ENCODE measurements at places on chromosomes 12 and 14.

GRCh38 chr14:70832561-70833305 is 23.4 kb upstream of the MAP3K9 start:
- DNase-seq, result no peak

GRCh38 chr12:93154096-93154728 is 223.5 kb upstream of the NUDT4 start:
- no peak for DNase-seq

DNA sequence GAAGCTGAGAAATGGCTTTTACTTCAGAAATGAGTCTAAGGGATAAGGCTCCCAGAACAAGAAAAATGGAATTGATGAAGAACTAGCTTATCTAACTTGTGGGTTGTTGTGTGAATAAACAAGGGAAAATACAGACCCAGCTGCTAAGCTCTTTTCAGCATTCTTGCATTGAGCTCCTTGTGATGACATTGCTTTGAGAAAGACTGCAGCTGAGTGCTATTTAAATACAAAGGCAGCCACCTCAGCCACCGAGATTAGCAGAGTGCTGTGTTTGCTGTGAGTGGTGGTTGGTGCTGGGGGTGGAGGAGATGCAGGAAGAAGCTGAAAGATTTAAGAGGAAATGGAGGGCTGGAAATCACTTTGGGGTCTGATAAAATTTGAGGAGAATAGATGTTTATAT is 396.0 kb upstream of the PRICKLE1 start:
- DNase-seq, result no peak

DNA sequence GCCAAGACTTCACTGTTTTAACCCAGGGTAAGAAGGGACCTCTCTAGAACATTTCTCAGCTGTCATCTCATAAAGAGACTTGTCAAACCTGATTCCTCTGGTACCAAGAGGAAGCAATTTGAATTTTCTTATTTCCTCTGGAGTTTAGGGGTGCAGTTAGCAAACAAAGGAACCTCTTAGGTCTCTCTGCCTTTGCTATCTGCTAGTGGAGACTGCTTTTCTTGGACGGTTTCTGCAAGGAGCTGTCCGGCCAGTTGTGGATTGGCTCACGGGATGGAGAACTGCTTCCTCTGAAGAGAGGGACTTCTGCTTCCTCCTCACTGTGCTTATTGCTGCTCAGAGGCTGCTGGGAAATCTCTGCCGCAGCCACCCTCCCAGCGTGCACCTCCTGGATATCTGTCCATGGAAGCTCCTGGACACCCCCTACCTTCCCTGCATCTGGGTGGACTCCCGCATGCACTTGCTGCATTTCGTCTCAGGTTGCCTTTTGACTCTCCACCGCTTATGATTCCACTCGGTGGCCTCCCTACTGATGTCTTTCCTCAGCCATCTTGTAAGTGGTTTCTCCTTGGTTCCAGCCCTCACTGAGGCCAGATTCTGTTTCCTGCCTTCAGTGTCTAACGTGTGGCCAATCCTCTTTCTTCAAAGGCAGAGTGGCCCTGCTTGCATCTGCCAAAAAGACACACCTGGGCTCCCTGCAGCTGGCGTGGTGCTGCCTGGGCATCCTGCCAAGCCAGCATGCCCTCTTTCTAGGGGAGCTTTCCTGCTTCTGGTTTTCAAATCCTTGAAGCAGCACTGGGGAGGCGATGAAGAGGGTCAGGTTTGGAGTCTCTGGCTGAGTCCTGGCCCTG is 187.3 kb downstream of the CHST11 start:
- DNase-seq, result peak; percentile 79

- DNase-seq, result no peak
Observed at GRCh38 chr12:62659453-62660295, 193.0 kb downstream of the MON2 start.

GRCh38 chr12:3380200-3381043 is 110.6 kb upstream of the PRMT8 start:
- no peak for DNase-seq

DNA sequence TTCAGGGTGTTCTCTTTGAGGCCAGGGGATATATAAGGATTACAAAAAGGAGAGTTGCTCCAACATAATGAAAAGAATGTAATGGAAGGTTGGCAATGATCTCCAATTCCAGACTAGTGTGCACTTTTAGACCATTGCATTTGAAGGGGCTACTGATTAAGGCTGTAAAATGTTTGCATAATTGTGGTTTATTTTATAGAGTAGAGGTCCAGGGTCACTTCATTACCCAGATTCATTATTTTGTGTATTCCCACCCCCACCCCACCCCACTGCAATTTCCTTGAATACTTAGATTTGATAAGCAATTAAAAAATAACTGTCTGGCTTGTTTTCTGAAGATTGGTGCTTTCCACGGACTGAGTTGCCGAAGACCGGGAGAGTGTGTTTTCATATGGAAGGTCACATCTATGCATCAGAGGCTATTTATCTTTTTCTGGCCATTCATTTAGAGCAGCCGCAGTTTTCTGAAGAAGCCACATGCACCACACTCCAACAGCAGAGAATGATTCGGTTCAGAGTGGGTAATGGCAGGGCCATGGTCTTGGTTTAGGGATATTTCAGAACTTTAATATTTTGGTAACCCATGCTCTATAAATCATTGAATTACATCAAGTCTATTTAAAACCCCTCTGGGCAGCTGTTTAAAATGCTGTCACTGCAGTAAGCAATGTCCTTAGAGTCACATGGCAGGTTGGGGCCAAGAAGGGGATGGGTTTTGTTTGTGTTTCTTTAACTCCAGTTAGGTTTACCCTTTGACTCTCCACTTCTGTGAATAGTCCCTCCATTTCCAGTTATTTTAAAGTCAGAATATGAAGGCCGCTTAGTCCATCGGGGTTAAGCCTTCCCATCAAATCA is 94.6 kb downstream of the TMEM30B start:
- no peak for DNase-seq

DNA sequence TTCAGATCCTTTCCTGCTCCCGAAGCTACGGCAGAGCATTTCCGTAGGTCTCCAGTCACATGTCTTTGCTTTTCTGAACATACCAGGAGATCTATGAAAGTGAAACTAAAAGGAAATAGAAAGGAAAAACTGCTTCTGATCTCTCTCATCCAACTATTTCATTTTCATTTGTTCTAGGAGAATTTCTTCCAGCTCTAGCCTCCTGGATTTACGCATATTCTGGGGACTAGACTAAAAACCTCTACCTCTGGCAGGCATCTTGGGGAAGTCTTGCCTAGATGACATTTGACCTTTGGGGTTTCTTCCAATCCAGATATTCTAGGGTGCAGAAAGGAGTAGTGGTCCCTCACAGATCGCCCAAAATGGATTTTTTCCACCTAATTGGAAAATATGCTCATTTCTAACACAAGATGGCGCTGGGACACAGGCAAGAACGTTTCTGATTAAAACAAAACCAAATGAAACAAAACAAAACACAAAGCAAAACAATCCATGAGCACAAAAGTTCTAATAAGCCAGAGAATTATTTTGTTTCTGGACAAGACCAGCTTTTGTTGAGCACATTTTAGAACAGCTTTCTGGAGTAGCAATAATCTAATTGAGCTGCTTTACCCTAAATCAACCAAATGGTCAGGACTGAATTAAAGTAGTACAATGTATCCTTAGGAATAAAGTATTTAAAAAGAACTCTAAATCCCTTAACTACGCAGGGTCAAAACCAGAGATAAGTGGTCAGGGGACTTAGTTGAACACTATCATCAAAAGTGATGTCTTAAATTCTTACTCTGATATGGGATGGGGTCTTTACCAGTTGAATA is 12.3 kb upstream of the PARP11 start:
- peak; percentile 61 for DNase-seq

DNA sequence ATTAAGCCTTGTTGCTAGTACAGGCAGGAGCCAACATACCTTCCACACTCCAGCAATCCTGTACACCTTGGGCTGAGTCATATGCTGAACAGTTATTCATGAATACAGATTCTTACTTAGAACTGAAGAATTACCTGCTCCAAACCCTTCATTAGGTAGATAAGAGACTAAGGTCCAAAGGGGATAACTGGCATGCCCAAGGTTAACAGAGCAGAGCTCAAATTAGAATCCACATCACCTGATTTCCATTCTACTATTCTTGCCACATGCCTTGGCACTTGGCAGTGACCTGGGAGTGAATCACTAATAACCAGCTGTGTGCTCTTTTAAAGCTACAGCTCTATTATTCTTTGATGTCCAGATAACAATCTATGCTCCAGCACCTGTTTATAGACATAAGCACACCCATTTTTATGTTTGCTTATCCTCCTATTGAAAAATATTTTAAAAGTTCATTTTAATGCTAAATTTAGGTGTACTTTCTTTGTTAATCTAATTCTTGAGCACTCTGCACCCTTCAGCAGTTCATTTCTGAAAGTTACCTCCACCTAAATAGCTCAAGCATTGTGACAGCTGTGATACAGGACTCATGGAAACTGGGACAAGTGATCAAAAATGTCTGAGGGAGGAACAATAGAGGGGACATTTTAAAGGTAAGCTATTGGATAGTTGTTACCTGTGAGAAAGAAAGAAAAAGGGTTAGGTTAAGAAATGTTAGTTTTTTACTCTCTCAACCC is 19.4 kb downstream of the LPCAT3 start:
- DNase-seq, result no peak

Data from inflammatory macrophage treated with lipopolysaccharide for 4 hours (primary cell).